A549 treated with CpdA at 1 μM for 4 hours (cell line): ENCODE measurements at places on chromosomes 5 and 9. TPM values are rescaled to one million over a fixed set of nuclear protein-coding genes. Genes with fewer than 3 reads are reported as not detected.

The GABRA1 gene
- total RNA-seq = not detected in 5 replicates

The SRP19 gene
- 79.0 to 96.2 TPM (median 85.3 TPM) in 5 replicates for total RNA-seq

The MUSK gene
- not detected in 5 replicates for total RNA-seq

The PCDHGB4 gene
- 0.66 to 1.0 TPM (median 0.73 TPM) in 5 replicates for total RNA-seq

The UNC5A gene
- total RNA-seq = 0.22 to 0.39 TPM (median 0.30 TPM) in 5 replicates

The IL13 gene
- total RNA-seq = 0.07 TPM in 1 of 5 replicates, not detected in the others

The KCNIP1 gene
- total RNA-seq = not detected in 5 replicates

The MEGF10 gene
- total RNA-seq = not detected in 5 replicates

The SLIT3 gene
- 13.2 to 21.0 TPM (median 19.6 TPM) in 5 replicates for total RNA-seq

The PCDHB4 gene
- 0.03 to 0.09 TPM (median 0.06 TPM) in 4 of 5 replicates, not detected in the other for total RNA-seq

The LIFR gene
- total RNA-seq = 4.9 to 7.4 TPM (median 5.6 TPM) in 5 replicates

The MLANA gene
- total RNA-seq = not detected in 5 replicates

The KCNT1 gene
- not detected in 5 replicates for total RNA-seq

The TSSK1B gene
- not detected in 5 replicates for total RNA-seq

The FBP1 gene
- not detected in 5 replicates for total RNA-seq

The C8G gene
- 0.54 to 1.9 TPM (median 1.2 TPM) in 5 replicates for total RNA-seq

The MAML1 gene
- total RNA-seq = 18.3 to 21.6 TPM (median 21.2 TPM) in 5 replicates

The PRDM9 gene
- not detected in 5 replicates for total RNA-seq

The SOWAHA gene
- total RNA-seq = 0.08 to 0.17 TPM (median 0.15 TPM) in 4 of 5 replicates, not detected in the other

The PCDHA9 gene
- total RNA-seq = not detected in 5 replicates

The BTNL8 gene
- total RNA-seq = not detected in 5 replicates

The SGCD gene
- 3.7 to 5.2 TPM (median 4.3 TPM) in 5 replicates for total RNA-seq

The ASPN gene
- not detected in 5 replicates for total RNA-seq

The CCDC112 gene
- total RNA-seq = 6.2 to 11.9 TPM (median 7.3 TPM) in 5 replicates

The TAF11L2 gene
- not detected in 5 replicates for total RNA-seq

The HMMR gene
- total RNA-seq = 23.3 to 36.2 TPM (median 26.7 TPM) in 5 replicates

The IL6ST gene
- 34.7 to 84.5 TPM (median 46.6 TPM) in 5 replicates for total RNA-seq

The DMRT3 gene
- not detected in 5 replicates for total RNA-seq

The SMIM23 gene
- total RNA-seq = not detected in 5 replicates

The PDE8B gene
- 0.82 to 1.7 TPM (median 1.6 TPM) in 5 replicates for total RNA-seq

The IL4 gene
- not detected in 5 replicates for total RNA-seq

The CDH9 gene
- total RNA-seq = not detected in 5 replicates

The ENTREP1 gene
- 0.48 to 0.73 TPM (median 0.50 TPM) in 5 replicates for total RNA-seq

The BSPRY gene
- total RNA-seq = 0.06 to 0.12 TPM (median 0.07 TPM) in 3 of 5 replicates, not detected in the others

The AQP3 gene
- total RNA-seq = 9.5 to 17.4 TPM (median 13.3 TPM) in 5 replicates

The PRSS3 gene
- 11.1 to 15.9 TPM (median 14.0 TPM) in 5 replicates for total RNA-seq

The NOXA1 gene
- total RNA-seq = 1.0 to 1.5 TPM (median 1.5 TPM) in 5 replicates

The SLC25A2 gene
- not detected in 5 replicates for total RNA-seq

The SEMA6A gene
- 0.07 to 0.21 TPM (median 0.13 TPM) in 5 replicates for total RNA-seq

The NADK2 gene
- 9.2 to 15.6 TPM (median 12.2 TPM) in 5 replicates for total RNA-seq

The IRX4 gene
- total RNA-seq = 0.15 to 0.29 TPM (median 0.26 TPM) in 5 replicates

The RANBP6 gene
- 11.5 to 19.8 TPM (median 14.8 TPM) in 5 replicates for total RNA-seq

The ACTBL2 gene
- total RNA-seq = 0.05 TPM in 1 of 5 replicates, not detected in the others

The BHMT2 gene
- not detected in 5 replicates for total RNA-seq

The PCDHAC1 gene
- 1.1 to 1.4 TPM (median 1.2 TPM) in 5 replicates for total RNA-seq

The WDR38 gene
- total RNA-seq = 0.12 to 0.17 TPM (median 0.14 TPM) in 3 of 5 replicates, not detected in the others

The ARID3C gene
- total RNA-seq = 0.15 to 0.33 TPM (median 0.23 TPM) in 4 of 5 replicates, not detected in the other
